NCI-H1694 treated with DMSO at 0.1 percent for 48 hours (cell line): ENCODE measurements at places on chromosomes 12 and 14.

- DNase-seq, result no peak
These were observed 528.5 kb downstream of the BCL11B start for GRCh38 chr14:98743536-98743935.

DNA sequence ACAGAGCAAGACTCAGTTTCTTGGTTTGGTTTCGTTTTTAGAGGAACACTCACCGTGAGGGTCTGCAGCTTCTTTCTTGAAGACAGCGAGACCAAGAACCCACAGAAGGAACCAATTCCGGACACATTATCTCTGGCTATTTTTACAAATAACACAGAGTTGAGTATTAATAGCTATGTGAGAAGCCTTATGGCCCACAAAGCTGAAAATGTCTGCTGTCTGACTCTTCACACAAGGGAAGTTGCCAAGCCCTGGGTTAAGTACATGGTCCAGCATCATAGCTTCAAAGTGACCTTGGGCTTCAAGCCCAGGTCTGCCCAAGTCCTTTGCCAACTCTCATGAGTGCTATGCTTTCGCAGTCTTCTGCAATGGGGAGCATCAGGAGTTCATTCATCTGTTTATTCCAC is 2.6 kb upstream of the LGMN start:
- DNase-seq, result no peak

DNA sequence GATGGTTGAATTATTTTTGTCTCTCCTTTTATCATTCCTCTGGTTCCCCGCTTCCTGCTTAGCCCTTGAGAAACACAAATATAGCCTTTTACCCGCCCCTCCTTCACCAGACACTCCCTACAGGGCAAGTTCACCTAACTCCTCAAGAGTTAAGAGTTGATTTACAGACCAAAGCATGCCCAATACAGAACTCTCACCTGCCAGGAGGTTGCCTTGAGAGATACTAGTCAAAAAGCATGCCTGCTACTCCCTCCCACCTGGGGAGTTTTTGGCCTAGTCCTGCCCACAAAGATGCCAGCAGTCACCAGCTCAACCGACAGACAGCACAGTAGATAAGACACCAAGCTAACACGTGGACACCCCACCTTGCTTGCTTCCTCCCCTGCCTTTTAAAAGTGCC is 11.2 kb downstream of the LGMN start:
- DNase-seq, result no peak

GRCh38 chr14:101474563-101475455 is 86.5 kb upstream of the DIO3 start:
- no peak for DNase-seq

DNA sequence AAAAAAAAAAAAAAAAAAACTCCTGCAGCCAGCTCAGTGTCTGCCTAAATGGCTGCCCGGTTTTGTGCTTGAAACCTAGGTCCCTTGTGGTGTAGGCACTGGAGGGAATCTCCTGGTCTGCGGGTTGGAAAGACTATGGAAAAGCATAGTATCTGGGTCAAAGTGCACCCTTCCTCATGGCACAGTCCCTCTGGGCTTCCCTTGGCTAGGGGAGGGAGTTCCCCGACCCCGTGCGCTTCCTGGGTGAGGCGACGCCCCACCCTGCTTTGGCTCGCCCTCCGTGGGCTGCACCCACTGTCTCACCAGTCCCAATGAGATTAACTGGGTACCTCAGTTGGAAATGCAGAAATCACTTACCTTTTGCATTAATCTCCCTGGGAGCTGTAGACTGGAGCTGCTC is 14.3 kb downstream of the PTCSC3 start:
- no peak for DNase-seq

DNA sequence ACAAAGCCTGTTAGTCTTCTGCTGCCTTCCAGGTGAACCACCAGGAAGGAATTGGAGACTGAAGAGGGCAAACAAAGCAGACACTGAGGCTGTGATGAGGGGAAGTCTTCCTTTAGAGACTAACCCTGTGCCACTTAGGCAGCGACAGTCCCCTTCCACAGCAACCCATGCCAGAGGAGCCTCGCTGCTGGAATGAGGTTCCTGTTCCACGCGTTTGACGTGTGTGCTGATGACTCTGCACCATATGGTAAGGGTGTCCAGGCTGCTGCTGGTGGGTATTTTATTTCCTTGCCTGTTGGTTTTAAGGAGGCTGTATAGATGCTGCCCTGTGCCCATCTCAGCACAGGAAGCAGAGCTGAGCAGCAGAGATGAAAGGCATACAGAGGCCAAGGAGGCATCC is 361.9 kb upstream of the FKBP4 start:
- no peak for DNase-seq
